ENCODE measurements at places on chromosomes 13 and 19. TPM values are rescaled to one million over a fixed set of nuclear protein-coding genes. Genes with fewer than 3 reads are reported as not detected.

Gene KL
- total RNA-seq: not detected

Gene ZNF728
- total RNA-seq: not detected

Gene TRAPPC5
- 61.5 TPM for total RNA-seq

Gene PNMA8B
- 0.32 TPM for total RNA-seq

Gene ZNF586
- total RNA-seq: 51.3 TPM

Gene LMTK3
- 1.9 TPM for total RNA-seq

Gene ZNF582
- 10.1 TPM for total RNA-seq

Gene ZNF536
- not detected for total RNA-seq

Gene PRODH2
- total RNA-seq: not detected

Gene SPACA7
- not detected for total RNA-seq

Gene ZNF90
- 14.6 TPM for total RNA-seq

Gene WASF3
- 0.34 TPM for total RNA-seq

Gene LRRC8E
- not detected for total RNA-seq

Gene SLC25A15
- 3.8 TPM for total RNA-seq

Gene PALM
- not detected for total RNA-seq

Gene ZNF66
- total RNA-seq: 25.0 TPM

Gene SLITRK1
- total RNA-seq: not detected

Gene ZNF700
- total RNA-seq: 40.5 TPM

Gene ZNF565
- total RNA-seq: 5.2 TPM

Gene C13orf42
- total RNA-seq: not detected

Gene COX7A1
- total RNA-seq: not detected

Gene C19orf81
- total RNA-seq: not detected

Gene JUNB
- total RNA-seq: 206 TPM

Gene LGALS4
- total RNA-seq: 8.4 TPM

Gene FSD1
- 3.4 TPM for total RNA-seq

Gene FGF22
- 2.9 TPM for total RNA-seq

Gene SHD
- 0.17 TPM for total RNA-seq

Gene SH2D3A
- total RNA-seq: 33.5 TPM

Gene FCER2
- 16.3 TPM for total RNA-seq

Gene LILRA6
- not detected for total RNA-seq

Gene SLAIN1
- total RNA-seq: 25.2 TPM

Gene TPTE2
- total RNA-seq: not detected

Gene CLEC17A
- total RNA-seq: 121 TPM

Gene PIN1
- total RNA-seq: 58.9 TPM

Gene ZNF17
- 30.7 TPM for total RNA-seq

Gene IGSF23
- total RNA-seq: not detected

Gene SERTM1
- total RNA-seq: not detected

Gene ZNF541
- not detected for total RNA-seq

Gene VAV1
- total RNA-seq: 104 TPM

Gene PLIN4
- 0.07 TPM for total RNA-seq

Gene ERICH4
- not detected for total RNA-seq

Gene PGLYRP1
- not detected for total RNA-seq

Gene TMEM59L
- not detected for total RNA-seq

Gene SPRED3
- 1.2 TPM for total RNA-seq

Gene GARRE1
- total RNA-seq: 53.6 TPM

Gene OR4F17
- total RNA-seq: not detected

Gene SIGLEC10
- 49.4 TPM for total RNA-seq

Gene KLHL26
- total RNA-seq: 14.6 TPM

Gene ELSPBP1
- not detected for total RNA-seq

Gene COG6
- total RNA-seq: 55.1 TPM

Gene ZNF583
- total RNA-seq: 11.1 TPM

Gene CFD
- 0.79 TPM for total RNA-seq

Gene PDX1
- total RNA-seq: not detected

Gene PBX4
- total RNA-seq: 11.8 TPM

Gene PEX11G
- 0.68 TPM for total RNA-seq

Gene ZNF331
- 60.1 TPM for total RNA-seq

Gene SPRY2
- 0.44 TPM for total RNA-seq

Gene NLRP7
- 0.07 TPM for total RNA-seq

Gene ZNF729
- not detected for total RNA-seq
